ENCODE measurements at places on chromosomes 5 and 9. TPM values are rescaled to one million over a fixed set of nuclear protein-coding genes. Genes with fewer than 3 reads are reported as not detected.

- DNase-seq: no peak
Measured at GRCh38 chr9:70534061-70534460, 119.6 kb upstream of the KLF9 start.

- no peak for DNase-seq
Measured at GRCh38 chr5:174454890-174455289, 269.5 kb upstream of the MSX2 start.

- DNase-seq: no peak
Measured at GRCh38 chr5:112349371-112349770, 69.7 kb downstream of the EPB41L4A start.

GRCh38 chr9:37528652-37529471 is 43.1 kb downstream of the POLR1E start:
- DNase-seq: no peak

- DNase-seq: no peak
Measured at GRCh38 chr9:78278177-78278777, 18.6 kb upstream of the PSAT1 start.

- DNase-seq: no peak
Measured at GRCh38 chr9:68755051-68755450, 50.0 kb downstream of the PIP5K1B start.

RAB3C gene
- 17.1 TPM for polyA plus RNA-seq

- DNase-seq: peak; percentile 79
Measured at GRCh38 chr5:80082731-80083100, 47.6 kb downstream of the THBS4 start.

- no peak for DNase-seq
Measured at GRCh38 chr5:149617760-149618306, 36.5 kb downstream of the ARHGEF37 start.

ENTPD2 gene
- 66.8 TPM for polyA plus RNA-seq

NPR2 gene
- 6.0 TPM for polyA plus RNA-seq

- no peak for DNase-seq
Measured at GRCh38 chr9:15307523-15307841, 466 bp upstream of the TTC39B start.

- DNase-seq: no peak
Measured at GRCh38 chr5:88829775-88830174, 53.2 kb downstream of the MEF2C start.

GRCh38 chr5:14261856-14262611 is 118.9 kb downstream of the TRIO start:
- DNase-seq: no peak

LCN15 gene
- 32.6 TPM for polyA plus RNA-seq

PDZD2 gene
- polyA plus RNA-seq: 6.8 TPM

GRCh38 chr5:14663734-14664269 is 716 bp upstream of the OTULIN start:
- DNase-seq: no peak

BSPRY gene
- 20.8 TPM for polyA plus RNA-seq
